Vagina (tissue), 2 donors: ENCODE measurements at places on chromosomes 5 and 9.

GRCh38 chr5:96473155-96473554, 40.1 kb upstream of the PCSK1 start:
- no peak overlapping the region for H3K4me3 ChIP-seq
- H3K27ac ChIP-seq, result no peak overlapping the region
- no peak for DNase-seq
- no peaks in the 10 kb centered on the region for H3K27me3 ChIP-seq

- no peak overlapping the region for H3K4me3 ChIP-seq
- H3K27ac ChIP-seq, result no peak overlapping the region
- DNase-seq, result no peak
- no peaks in the 10 kb centered on the region for H3K36me3 ChIP-seq
- no peaks in the 10 kb centered on the region for H3K27me3 ChIP-seq
Measured at GRCh38 chr5:149227168-149227826, 44.4 kb upstream of the AFAP1L1 start.

GRCh38 chr9:110815361-110815760, 146.8 kb downstream of the MUSK start:
- DNase-seq, result no peak
- H3K4me3 ChIP-seq, result no peak overlapping the region
- no peaks in the 10 kb centered on the region for H3K27me3 ChIP-seq
- H3K4me1 ChIP-seq, result no peaks in the 10 kb centered on the region
- no peaks in the 10 kb centered on the region for H3K36me3 ChIP-seq

DNA sequence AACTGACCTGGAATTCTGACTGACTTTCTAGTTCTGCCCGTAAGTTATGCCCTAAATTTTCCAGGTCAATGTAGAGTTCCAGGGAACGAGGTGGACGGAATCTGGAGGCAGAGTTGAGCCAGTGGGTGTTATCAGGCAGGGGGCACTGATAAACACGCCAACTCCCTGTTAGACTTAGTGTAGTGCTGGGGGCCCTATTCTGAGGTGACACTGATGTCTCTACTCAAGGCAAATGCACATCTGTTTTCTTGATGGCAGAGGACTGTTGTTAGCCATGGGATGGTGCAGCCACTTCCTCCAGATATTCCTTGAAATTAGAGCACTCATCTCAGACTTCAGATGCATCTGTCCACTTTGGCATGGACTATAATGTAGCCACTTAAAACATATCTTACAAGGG, 83.5 kb downstream of the C9orf152 start:
- no peaks in the 10 kb centered on the region for H3K27me3 ChIP-seq
- H3K36me3 ChIP-seq, result no peaks in the 10 kb centered on the region
- peaks cover 56% of the 10 kb centered on the region for H3K4me1 ChIP-seq
- no peak for DNase-seq
- H3K27ac ChIP-seq, result peak overlapping the region; percentile 84

- DNase-seq, result no peak
- H3K27ac ChIP-seq, result no peak overlapping the region
- H3K27me3 ChIP-seq, result no peaks in the 10 kb centered on the region
- no peaks in the 10 kb centered on the region for H3K4me1 ChIP-seq
- H3K36me3 ChIP-seq, result peaks cover 19% of the 10 kb centered on the region
Measured at GRCh38 chr5:16700081-16700480, 83.3 kb upstream of the RETREG1 start.

DNA sequence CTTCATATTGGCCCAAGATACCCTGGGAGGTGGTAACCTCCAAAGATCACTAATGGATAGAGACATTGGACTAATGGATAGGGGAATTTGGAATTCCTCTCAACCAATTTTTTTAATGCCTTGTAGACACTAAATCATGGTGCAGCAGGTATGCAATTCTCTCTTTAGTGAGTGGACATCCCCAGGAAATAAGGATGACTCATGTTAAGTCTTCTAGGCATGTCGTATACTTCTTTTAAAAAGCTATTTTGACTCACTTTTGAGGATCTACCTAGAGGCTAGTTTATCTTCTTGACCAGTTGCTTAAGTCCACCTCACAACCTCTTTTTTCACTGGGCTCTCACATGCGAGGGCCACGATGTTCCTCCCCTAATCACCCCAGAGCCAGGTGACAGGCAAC, 211.6 kb upstream of the CDH12 start:
- H3K4me3 ChIP-seq, result no peak overlapping the region
- no peaks in the 10 kb centered on the region for H3K36me3 ChIP-seq
- DNase-seq, result no peak
- no peaks in the 10 kb centered on the region for H3K4me1 ChIP-seq
- no peaks in the 10 kb centered on the region for H3K27me3 ChIP-seq
- no peak overlapping the region for H3K27ac ChIP-seq

GRCh38 chr5:150120062-150120441, 33.7 kb upstream of the CSF1R start:
- peaks cover 82% of the 10 kb centered on the region for H3K36me3 ChIP-seq
- peak overlapping the region; percentile 20 for H3K27ac ChIP-seq
- no peak for DNase-seq
- H3K4me1 ChIP-seq, result no peaks in the 10 kb centered on the region
- H3K4me3 ChIP-seq, result no peak overlapping the region

- no peak overlapping the region for H3K27ac ChIP-seq
- H3K36me3 ChIP-seq, result no peaks in the 10 kb centered on the region
- no peaks in the 10 kb centered on the region for H3K27me3 ChIP-seq
- peaks cover 30% of the 10 kb centered on the region for H3K4me1 ChIP-seq
- no peak for DNase-seq
Measured at GRCh38 chr5:142834504-142834903, 64.3 kb downstream of the ARHGAP26 start.

DNA sequence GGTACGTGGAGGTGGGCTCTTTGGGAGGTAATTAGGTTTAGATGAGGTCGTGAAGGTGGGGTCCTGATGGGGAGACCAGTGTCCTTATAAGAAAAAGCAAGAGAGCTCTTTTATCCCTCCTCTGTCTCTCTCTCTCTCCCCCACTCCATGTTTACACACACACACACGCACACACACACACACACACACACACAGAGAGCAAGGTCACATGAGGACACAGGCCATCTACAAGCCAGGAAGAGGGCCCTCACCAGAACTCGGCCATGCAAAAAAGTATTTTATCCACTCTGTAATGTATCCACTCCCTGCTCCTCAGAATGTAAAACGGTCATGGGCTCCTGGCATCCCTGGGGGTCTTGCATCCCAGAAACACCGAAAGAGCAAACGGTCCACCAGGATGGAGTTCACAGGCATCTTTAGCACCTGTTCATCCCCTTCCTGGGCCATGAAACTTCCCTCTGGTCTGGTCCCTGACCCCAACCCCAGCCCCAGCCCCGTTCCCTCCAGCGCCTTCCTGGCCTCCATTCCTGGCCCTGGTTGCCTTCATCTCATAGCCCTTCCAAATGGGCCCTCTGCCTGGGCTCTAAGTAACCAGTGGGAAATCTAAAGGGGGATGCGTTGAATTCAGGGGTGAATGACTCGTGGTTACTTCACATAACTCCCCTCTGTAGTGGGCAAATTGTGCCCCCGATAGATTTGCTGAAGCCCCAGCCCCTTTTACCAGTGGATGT, 88.8 kb downstream of the NSUN2 start:
- no peak overlapping the region for H3K27ac ChIP-seq
- DNase-seq, result peak; percentile 49
- no peaks in the 10 kb centered on the region for H3K4me1 ChIP-seq
- no peaks in the 10 kb centered on the region for H3K27me3 ChIP-seq

GRCh38 chr5:107437986-107438510, 232.7 kb downstream of the EFNA5 start:
- H3K27ac ChIP-seq, result no peak overlapping the region
- no peaks in the 10 kb centered on the region for H3K36me3 ChIP-seq
- no peak for DNase-seq
- H3K4me3 ChIP-seq, result no peak overlapping the region
- no peaks in the 10 kb centered on the region for H3K27me3 ChIP-seq

GRCh38 chr5:24804221-24804681, 159.5 kb upstream of the CDH10 start:
- H3K27ac ChIP-seq, result no peak overlapping the region
- H3K36me3 ChIP-seq, result no peaks in the 10 kb centered on the region
- no peaks in the 10 kb centered on the region for H3K4me1 ChIP-seq
- no peak for DNase-seq
- H3K4me3 ChIP-seq, result no peak overlapping the region

GRCh38 chr5:41445937-41446563, 64.4 kb downstream of the PLCXD3 start:
- no peaks in the 10 kb centered on the region for H3K27me3 ChIP-seq
- no peaks in the 10 kb centered on the region for H3K36me3 ChIP-seq
- no peak overlapping the region for H3K27ac ChIP-seq
- H3K4me3 ChIP-seq, result no peak overlapping the region
- peaks cover 6% of the 10 kb centered on the region for H3K4me1 ChIP-seq
- DNase-seq, result no peak

- H3K4me1 ChIP-seq, result no peaks in the 10 kb centered on the region
- no peaks in the 10 kb centered on the region for H3K36me3 ChIP-seq
- H3K27me3 ChIP-seq, result no peaks in the 10 kb centered on the region
Measured at GRCh38 chr5:179119415-179120170, 59.4 kb downstream of the ZNF354C start.

- DNase-seq, result no peak
- H3K36me3 ChIP-seq, result no peaks in the 10 kb centered on the region
- H3K27me3 ChIP-seq, result no peaks in the 10 kb centered on the region
- H3K4me3 ChIP-seq, result peak overlapping the region; percentile 80
- peaks cover 9% of the 10 kb centered on the region for H3K4me1 ChIP-seq
- no peak overlapping the region for H3K27ac ChIP-seq
Measured at GRCh38 chr9:105693435-105694189, 729 bp upstream of the TMEM38B start.

DNA sequence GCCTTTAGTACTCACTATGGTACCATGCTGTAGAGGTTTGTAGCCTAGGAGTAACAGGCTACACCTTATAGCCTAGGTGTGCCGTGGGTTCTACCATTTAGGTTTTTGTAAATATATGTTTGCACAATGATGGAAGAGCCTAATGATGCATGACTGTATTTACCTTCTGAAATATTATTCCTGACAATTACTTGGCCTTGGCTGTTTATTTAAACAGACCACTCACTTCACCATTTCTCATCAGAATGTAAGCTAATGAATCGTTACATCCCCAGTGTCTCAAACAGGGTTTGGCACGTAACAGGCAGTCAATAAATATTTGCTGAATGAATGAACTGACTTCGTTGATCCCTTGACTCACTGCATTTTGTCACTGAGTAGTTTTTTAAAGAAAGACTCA, 93.1 kb downstream of the MED27 start:
- H3K27ac ChIP-seq, result no peak overlapping the region
- no peak for DNase-seq
- no peaks in the 10 kb centered on the region for H3K27me3 ChIP-seq
- no peaks in the 10 kb centered on the region for H3K4me1 ChIP-seq
- H3K4me3 ChIP-seq, result no peak overlapping the region

- no peaks in the 10 kb centered on the region for H3K27me3 ChIP-seq
- peaks cover 27% of the 10 kb centered on the region for H3K36me3 ChIP-seq
- H3K27ac ChIP-seq, result no peak overlapping the region
- H3K4me1 ChIP-seq, result peaks cover 46% of the 10 kb centered on the region
- no peak overlapping the region for H3K4me3 ChIP-seq
Measured at GRCh38 chr9:136720251-136720897, 8.0 kb downstream of the DIPK1B start.

- H3K4me1 ChIP-seq, result no peaks in the 10 kb centered on the region
- no peaks in the 10 kb centered on the region for H3K27me3 ChIP-seq
- DNase-seq, result no peak
- no peak overlapping the region for H3K27ac ChIP-seq
- H3K4me3 ChIP-seq, result no peak overlapping the region
Measured at GRCh38 chr9:38112456-38112855, 43.4 kb upstream of the SHB start.

DNA sequence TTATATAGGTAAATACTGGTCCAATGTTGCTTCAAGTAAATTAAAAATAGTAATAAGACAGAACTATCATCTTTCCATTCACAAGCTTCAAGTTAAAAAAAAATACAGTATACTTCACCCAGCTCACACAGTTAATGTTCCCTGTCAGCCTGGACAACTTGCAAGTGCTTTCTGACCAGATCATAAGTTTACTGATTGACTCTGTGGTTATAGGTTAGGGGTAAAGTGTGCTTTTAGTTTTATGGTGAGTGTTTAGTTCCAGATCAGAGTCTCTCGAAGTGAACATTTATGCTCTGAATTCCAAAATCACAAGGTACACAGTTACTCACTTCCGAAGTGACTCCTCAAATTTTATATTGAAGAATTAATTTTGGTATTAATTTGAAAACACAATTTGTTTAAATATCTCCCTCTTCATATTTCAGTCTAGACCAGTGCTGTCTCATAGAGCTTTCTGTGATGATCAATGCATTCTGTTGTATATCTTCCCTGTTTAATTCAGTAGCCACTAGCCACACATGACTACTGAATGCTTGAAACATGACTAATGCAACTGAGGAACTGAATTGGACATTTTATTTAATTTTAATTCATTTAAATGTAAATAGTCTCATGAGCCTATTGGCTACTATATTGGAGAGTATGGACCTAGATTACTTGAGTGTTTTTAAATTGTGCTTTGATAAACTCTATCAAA, 90.7 kb downstream of the MEF2C start:
- no peak overlapping the region for H3K27ac ChIP-seq
- H3K27me3 ChIP-seq, result no peaks in the 10 kb centered on the region
- no peak for DNase-seq
- H3K36me3 ChIP-seq, result no peaks in the 10 kb centered on the region
- no peaks in the 10 kb centered on the region for H3K4me1 ChIP-seq

DNA sequence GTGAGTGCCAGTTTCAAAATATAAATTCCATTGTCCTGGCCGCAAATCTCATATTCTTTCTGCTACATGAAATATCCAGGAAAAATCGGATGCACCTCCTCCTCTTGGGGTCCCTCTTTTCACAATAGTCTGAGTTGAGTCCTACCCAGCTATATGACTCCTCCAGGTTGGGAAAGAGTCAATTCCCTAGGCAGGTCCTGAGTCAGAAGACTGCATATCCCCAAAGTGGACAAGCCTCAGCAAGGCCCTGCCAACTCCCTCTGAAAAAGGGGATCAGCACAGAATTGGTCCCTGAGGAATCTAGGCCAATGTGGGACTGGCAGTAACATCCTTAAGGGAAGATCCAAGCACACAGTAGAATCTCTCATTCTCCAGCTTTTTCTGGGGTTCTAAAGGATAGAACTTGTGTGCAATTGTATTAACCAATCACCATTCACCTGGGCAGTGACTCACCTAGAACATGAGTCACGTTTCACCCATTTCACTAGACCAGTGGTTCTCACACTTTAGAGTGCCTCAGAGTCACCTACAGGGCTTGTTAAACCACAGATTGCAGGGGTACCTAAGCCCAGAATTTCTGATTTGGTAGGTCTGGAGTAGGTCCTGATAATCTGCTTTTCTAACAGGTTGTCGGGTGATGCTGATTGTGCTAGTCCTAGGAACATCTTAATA, 44.7 kb upstream of the TMEM215 start:
- no peak overlapping the region for H3K4me3 ChIP-seq
- H3K36me3 ChIP-seq, result no peaks in the 10 kb centered on the region
- H3K4me1 ChIP-seq, result no peaks in the 10 kb centered on the region
- no peaks in the 10 kb centered on the region for H3K27me3 ChIP-seq
- no peak overlapping the region for H3K27ac ChIP-seq
